ENCODE measurements at places on chromosomes 3 and 15.

DNA sequence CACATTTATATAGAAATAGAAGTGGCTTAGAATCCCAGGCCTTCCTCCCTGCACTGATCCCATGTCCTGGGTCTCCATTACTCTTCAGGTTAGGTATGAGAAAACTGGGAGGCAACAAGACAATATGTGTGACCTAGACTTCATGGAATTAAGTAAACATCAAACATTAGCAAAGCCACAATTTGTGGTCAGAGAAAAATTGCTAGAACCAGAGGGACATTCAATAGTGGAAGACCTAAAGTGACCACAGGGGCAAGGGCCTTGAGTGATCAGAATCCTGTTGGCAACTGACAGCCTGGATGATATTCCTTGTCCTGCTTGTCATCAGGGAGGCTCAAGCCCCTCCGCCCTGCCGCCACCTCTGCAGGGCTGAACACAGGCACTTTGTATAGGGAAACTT lies 322.8 kb upstream of the CTNNB1 start:
- no peak for DNase-seq

DNA sequence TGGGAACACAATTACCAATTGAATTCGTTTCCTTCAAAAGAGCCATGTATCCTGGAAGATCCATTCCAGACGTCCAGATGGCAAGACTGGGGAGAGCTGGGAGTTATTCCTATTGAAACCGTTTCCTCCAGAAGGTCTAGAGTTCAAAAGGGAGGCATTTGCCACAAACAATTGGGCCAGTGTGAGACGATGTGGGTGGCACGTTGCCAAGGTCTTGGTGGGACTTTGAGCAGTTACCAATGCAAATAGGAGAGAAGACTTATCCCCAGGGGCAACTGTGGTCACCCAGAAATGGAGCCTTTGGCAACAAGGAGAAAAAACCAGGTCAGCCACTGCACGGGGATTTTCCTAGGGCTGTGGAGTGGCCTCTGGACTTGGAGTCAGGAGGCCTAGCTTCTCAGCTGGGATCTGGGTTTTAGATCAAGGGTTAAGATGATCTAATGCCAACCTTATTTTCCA lies 29.6 kb upstream of the TLE3 start:
- no peak for DNase-seq

DNA sequence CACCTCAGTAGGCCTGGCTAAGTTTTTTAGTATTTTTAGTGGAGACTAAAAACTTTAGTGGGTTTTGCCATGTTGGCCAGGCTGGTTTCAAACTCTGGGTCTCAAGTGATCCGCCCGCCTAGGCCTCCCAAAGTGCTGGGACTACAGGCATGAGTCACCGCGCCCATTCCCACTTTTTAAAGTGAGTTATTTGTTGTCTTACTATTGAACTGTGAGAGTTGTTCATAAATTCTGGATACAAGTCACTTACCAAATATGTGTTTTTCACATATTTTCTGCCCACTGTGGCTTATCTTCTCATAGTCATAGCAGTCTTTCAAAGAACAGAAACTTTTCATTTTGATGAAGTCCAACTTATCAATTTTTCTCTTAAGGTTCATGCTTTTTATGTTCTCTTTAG lies 29.9 kb upstream of the SPSB4 start:
- DNase-seq: no peak

DNA sequence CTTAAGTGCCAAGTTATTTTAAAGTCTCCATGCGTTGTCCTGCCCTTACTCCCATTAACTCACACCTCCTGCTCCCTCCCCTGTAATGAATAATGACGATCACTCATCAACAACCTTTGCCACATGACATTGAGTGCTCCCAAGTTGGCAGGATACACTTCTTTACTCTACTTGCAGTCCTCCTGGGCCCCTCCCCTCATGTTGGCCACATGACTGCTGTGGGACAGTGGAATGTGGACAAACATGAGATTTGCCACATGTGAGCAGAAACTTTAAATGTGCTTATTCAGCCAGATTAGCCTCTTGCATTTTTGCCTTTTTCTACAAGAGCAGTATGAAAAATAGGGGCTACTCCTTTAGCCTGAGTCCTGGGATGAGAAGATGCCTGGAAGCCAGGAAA lies 167.9 kb downstream of the DCLK3 start:
- DNase-seq: no peak

DNA sequence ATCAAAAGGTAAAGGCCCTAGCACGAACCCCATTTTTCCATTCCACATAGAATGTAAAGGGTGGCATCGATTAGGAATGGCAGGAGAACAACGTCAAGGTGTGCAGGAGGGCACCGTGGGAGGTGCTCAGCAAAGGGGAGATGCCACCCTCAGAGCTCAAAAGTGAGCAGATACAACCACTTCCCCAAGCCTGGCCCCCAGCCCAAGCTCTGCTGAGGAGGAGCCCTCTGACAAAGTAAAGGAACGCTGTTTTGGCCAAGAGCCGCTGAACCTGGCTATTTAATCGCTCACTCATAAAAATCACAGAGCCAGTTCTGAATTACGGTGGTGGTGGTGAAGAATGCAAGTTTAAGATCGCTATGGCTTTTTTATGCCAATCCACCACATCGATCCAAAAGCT lies 12.4 kb downstream of the GNB5 start:
- DNase-seq: no peak

DNA sequence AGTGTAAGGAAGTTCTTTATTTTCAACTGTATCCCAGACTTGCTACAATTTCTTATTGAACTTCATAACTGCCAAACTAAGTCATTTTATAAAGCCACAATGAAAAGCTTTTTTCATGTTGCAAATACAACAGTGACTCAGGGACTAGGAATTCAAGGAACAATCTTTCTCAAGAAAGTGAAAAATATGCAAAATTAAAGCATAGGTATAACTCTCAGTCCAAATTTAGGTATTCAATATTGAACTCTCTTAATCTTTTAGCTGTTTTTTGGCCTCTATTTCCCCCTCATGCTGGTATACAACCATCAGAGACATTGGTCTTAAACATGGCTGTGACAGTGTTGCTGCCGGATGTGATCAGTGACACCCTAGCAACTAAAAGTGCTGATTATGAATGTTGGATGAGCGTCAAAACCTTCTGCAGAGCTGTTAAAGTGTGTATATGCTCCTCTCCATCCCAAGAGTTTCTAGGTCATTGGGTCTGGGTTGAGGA lies 476.9 kb downstream of the ZNF385D start:
- DNase-seq: no peak

DNA sequence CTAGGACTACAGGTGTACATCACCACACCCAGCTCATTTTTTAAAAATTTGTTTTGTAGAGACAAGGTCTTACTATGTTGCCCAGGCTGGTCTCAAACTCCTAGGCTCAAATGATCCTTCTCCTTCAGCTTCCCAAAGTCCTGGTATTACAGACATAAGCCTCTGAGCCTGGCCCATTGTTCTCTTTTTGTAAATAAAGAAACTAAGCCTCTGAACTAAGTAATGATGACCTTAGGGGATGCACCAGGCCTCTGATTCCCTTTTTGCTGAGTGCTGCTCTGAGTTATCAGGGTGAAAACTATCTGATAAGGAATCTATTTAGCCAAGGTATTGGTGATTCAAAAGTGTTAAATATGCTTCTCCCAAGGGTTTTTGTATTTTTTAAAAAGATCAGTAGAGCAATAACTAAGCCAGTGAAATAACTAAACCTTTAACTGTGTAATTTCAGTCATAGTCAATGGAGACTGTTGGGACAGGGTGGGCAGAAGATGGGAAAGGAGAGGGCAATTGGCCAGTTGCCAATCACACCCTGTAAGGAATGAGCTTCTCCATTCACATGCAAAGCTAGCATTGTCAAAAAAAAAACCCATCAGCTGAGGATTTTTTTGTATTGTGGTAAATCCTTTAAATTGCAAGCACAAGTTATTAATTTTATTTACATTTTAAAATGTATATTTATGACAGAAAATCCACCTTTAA lies 194.8 kb upstream of the PFN2 start:
- no peak for DNase-seq

DNA sequence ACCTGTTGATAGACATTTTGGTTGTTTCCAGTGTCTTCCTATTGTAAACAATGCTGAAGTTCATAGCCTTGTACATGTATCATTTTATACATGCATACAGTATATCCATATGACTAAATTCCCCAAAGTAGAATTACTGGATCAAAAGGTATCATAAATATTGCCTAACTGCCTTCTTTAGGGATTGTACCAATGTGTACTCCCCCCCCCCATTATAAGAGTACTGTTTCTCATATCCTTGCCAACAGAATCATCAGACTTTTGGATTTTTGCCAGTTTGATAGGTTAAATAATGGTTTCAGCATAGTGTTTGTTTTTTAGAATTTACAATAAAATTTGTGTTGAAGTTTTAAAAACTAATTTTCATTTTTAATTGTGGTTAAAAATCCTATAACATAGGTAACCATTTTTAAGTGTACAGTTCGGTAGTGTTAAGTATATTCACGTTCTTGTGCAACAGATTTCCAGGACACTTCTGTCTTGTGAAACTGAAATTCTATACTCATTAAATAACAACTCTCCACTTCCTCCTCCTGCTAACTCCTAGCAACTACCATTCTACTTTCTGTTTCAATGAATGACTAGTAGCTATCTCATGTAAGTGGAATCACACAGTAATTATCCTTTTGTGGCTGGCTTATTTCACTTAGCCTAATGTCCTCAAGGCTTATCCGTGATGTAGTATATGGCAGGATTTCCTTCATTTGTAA lies 30.8 kb upstream of the MAP3K13 start:
- DNase-seq: no peak

DNA sequence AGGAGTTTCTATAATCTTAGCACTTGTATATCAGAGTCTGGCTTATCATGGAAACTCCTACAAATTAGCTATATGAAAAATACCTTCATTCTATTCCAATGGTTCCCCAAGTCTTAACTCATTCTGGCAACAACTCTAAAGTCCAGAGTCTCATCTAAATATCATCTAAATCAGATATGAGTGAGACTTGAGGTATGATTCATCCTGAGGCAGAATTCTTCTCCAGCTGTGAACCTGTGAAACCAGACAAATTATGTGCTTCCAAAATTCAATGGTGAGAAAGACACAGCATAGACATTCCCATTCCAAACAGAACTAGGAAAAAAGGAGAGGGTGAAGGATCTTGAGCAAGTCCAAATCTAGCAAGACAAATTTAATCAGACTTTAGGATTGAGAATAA lies 138.8 kb downstream of the THRB start:
- no peak for DNase-seq

GRCh38 chr3:62615258-62615849 lies 242.0 kb upstream of the FEZF2 start:
- DNase-seq: no peak

DNA sequence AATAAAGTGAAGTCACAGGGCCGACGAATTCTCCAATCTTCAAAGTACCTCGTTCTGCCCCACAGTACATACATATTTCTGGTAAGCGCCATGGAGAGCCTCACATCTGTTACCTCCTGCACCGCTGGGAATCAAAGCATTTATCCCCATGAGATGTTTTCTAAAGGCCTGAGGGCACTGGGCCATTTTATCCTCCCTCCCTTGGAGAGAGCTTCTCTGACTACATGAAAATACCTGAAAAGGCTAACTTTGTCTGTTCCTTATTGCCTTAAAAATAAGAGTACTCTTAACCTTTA lies 148.1 kb downstream of the RORA start:
- no peak for DNase-seq

Data from activated naive CD8-positive, alpha-beta T cell treated with anti-CD3 and anti-CD28 coated beads for 36 hours (primary cell).